Stimulated activated CD8-positive, alpha-beta memory T cell treated with anti-CD3 and anti-CD28 coated beads, Interleukin-15, amount 100 ng/mL, for 48 hours (primary cell): ENCODE measurements at places on chromosomes 12 and 14.

- DNase-seq: no peak
Observed at GRCh38 chr12:4833524-4833923, 76.2 kb upstream of the KCNA1 start.

DNA sequence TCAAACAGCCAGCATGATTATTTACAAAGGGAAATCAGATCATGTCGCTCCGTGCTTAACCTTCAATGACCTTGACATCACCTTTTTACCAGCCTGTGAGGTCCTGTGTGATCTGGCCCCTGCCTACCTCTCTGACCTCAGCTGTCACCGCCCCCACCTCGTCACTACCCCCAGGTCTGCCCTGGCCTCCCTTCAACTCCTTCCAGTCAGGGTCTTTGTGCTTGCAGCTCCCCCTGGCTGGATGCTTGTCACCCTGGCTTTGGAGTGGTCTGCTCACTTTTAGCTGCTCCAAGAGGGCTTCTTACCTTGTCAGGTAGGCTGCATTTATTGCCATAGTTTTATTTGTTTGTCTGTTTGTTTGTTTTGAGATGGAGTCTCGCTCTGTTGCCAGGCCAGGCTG, 8.2 kb upstream of the MAX start:
- no peak for DNase-seq

DNA sequence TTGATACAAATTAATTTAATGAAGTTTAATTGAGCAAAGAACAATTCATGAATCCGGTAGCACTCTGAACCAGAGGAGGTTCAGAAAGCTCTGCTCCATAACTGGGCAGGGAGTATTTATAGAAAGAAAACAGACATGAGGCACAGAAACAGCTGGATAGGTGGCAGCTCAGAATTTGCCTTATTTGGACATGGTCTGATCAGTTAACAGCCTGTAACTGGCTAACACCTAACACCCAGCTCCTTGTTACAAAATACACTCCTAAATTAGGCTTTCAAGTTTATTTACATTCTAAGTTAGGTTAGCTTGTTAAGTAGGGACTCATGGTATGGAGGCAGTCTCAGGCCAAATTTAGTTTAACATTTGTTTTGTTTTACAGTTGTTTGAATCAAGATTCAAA, 67.8 kb upstream of the TMCC3 start:
- no peak for DNase-seq

DNA sequence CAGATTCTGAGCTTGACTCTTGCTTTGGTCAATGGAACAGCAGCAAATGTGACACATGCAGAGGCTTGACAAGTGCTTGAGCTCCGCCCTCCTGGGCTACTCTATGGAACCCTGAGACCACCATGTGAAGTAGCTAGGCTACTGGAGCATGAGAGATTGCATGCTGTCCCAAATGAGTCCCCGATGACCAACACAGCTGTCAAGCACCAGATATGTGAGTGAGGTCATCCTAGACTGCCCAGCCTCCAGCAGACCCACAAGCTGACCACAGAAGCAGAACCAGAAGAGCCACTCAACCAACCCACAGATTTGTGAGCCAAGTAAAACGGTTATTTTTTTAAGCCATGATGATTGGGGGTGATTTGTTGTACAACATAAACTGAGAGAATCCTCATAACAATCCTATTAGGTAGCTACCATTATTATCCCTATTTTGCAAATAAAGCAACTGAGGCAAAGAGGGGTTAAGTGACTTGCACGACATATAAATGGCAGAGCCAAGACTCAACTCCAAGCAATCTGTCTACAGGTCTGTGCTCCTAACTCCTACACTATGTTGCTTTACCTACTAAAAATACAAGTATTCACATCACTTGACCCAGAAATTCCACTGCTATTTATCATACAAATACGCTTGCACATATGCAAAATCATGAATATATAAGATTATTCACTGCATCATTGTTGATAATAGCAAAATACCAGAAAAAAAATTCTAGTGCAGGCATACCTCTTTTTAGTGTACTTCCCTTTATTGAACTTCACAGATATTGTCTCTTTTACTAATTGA, 136.2 kb downstream of the NDUFA12 start:
- DNase-seq: no peak

- no peak for DNase-seq
Observed at GRCh38 chr14:93702946-93703345, 85.3 kb downstream of the PRIMA1 start.

- no peak for DNase-seq
Observed at GRCh38 chr12:111792155-111792855, 25.6 kb downstream of the ALDH2 start.

DNA sequence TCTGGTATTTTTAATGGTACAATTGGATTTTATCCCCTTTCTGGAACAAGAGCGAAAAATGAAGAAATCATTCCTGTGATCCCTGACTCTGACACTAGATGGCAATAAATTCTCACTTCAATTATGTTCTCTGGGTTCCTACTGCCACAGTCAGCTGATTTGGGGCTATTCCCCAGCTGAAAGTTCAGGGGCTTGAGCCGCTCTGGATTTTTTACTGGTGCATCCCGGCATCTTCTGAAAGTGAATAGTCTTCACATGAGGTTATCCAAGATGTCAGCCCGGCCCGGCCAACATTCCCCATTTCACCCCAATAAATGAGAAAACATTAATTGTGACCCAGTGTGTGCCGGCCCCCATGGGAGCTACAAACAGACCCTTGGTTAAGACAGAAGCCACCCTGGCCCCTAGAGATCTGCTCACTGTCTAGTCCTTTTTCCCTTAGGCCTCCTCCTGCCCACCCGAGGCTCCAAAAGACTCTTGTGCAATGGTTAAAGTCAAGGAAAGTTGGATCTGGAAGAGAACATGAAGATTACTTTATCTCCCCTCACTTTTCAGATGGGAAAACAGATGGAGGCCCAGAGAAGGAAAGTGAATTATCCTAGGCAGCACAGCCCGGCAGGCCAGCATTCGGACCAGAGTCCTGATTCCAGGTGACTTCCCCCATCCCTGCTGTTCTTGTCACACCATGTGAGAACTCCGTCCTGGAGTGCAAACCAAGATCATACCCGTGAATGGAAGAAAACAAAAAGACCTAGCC, 20.8 kb downstream of the CKAP4 start:
- no peak for DNase-seq
